ENCODE measurements at places on chromosomes 1 and 21. TPM values are rescaled to one million over a fixed set of nuclear protein-coding genes. Genes with fewer than 3 reads are reported as not detected.

DNA sequence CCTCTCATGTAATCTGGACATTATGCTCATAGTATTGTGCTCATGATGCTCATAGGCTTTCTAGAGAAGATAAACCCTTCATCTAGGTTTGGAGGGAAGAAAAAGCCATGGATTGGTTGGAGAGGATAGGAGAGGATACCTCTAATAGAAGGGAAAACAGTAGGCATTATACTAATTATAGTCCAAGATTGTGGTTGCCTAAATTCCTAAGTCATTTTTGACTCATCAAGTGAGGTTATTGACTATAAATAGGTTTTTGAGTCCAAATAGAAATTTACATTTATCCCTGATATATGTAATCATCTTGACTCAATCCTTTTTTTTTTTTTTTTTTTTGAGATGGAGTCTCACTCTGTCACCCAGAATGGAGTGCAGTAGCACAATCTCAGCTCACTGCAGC is 5.0 kb downstream of the SYT11 start:
- peaks cover 13% of the 10 kb centered on the region for H3K4me1 ChIP-seq
- H3K4me3 ChIP-seq = no peak overlapping the region
- H3K36me3 ChIP-seq = peaks cover 4% of the 10 kb centered on the region
- no peak for DNase-seq
- no peak overlapping the region for H3K27ac ChIP-seq

GRCh38 chr1:38332649-38333310 is 286.2 kb upstream of the POU3F1 start:
- no peak overlapping the region for H3K4me3 ChIP-seq
- H3K36me3 ChIP-seq = no peaks in the 10 kb centered on the region
- DNase-seq = no peak

Gene OR10Z1
- total RNA-seq = not detected

Gene CD1E
- total RNA-seq = not detected

Gene TMCO1
- 52.6 TPM for total RNA-seq
